ENCODE measurements at places on chromosomes 5 and 9. TPM values are rescaled to one million over a fixed set of nuclear protein-coding genes. Genes with fewer than 3 reads are reported as not detected.

Gene PRXL2C
- 29.7 TPM for total RNA-seq

Gene SH2D3C
- 0.37 TPM for total RNA-seq

Gene BTNL3
- total RNA-seq = not detected

Gene ARID3C
- total RNA-seq = under 0.01 TPM

Gene ADAMTSL1
- total RNA-seq = 134 TPM

Gene SHISAL2B
- not detected for total RNA-seq

Gene TMEM267
- 10.0 TPM for total RNA-seq

Gene ZBED3
- total RNA-seq = 0.73 TPM

Gene PCDHGA5
- 0.73 TPM for total RNA-seq

Gene ADGRV1
- total RNA-seq = 0.20 TPM

Gene SLC6A19
- not detected for total RNA-seq

Gene MARVELD2
- 2.0 TPM for total RNA-seq

Gene MTMR12
- total RNA-seq = 14.7 TPM

Gene FAM81B
- not detected for total RNA-seq

Gene S100Z
- not detected for total RNA-seq
